ENCODE measurements at places on chromosomes 5 and 9.
A peak's percentile ranks its signal among the peaks of the same experiment; 100 is the strongest.

DNA sequence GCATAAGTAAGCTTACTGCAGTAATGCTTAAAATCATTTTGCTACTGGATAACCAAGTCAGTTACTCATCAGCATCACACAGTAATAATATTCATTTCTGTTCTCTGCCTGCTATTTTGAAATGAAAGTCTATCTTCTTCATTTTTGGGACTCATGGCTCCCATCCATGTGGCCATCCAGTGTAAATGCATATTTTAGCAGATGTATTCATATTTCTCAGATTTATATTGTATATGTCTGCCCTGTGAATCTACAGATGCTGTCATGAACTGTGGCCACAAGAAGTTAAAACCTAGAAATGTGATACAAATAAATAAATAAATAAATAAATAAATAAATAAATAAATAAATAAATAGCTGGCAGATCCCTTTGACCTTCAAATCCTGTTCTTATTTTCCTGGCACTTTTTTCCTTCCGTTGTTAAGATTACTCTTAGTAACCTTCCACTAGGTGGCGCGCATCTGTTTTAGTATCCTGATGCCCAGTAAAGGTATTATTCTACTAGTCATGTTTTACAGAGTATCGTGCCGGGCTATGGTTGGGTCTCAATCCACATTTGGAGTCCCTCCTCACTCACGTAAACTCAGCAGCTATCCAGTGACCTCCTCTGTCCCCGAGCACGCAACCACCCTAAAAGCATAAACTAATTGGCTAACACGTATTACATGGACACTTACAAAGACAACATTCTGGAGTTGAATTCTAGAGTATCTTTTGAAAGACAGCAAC is 79.2 kb upstream of the IL7R start:
- peak; percentile 89 for DNase-seq

- no peak for DNase-seq
Measured at GRCh38 chr5:2756211-2757152, 5.0 kb upstream of the IRX2 start.

GRCh38 chr9:86602715-86603114 is 248.5 kb upstream of the TUT7 start:
- DNase-seq, result no peak

DNA sequence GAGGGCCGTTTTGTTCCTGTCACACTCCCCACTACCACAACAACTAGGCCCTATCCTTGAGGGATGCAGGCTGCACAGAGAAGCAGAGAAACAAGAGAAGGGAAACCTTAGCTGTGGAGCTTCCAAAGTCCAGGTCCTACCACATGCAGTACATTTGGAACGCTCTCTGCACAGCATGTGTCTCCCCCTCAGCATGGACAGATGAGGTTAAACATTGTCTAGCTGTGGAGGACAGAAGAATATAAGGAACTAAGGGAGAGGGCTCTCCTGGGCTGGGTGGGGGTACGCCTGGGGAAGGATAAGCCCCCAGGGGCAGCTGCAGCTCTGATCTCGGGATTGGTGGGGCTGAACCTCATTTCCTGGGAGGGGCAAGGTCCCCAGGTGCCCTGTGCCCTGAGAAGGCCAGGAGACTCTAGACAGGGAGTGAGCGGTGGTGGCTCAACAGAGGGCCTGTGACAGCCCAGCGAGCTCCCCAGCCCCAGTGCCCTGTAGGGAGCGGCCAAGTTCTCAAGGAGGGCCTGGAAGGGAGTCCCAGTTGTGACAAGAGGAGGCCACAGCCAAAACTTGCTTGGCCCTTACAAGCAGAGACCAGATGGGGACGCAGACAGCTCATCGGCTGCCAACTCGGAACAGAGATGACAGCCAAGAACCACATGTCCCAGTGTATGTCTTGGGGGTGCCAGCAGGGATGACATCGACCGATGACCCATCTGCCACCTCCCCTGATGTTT is 30.1 kb downstream of the TSPAN17 start:
- no peak for DNase-seq

DNA sequence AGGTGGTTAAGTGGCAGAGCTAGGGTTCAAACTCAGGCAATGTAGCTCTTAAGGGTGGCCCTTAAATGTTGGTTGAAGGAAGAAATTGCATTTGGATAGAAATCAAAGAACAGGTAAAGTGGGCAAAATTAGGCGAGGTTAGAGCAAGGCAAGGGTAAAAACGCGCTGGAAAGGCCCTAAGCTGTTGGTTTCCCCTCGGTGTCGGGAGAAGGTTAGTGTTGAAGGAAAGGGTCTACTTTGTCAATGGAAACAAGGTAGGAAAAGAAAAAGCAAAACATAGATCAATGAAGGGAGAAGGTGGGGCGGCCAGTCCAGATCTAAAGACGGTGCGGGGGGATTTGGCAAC is 431 bp downstream of the FASTKD3 start:
- no peak for DNase-seq

- no peak for DNase-seq
Measured at GRCh38 chr9:100990605-100991381, 37.7 kb upstream of the PLPPR1 start.

GRCh38 chr9:110334871-110335270 is 2.8 kb downstream of the TXNDC8 start:
- DNase-seq, result no peak

DNA sequence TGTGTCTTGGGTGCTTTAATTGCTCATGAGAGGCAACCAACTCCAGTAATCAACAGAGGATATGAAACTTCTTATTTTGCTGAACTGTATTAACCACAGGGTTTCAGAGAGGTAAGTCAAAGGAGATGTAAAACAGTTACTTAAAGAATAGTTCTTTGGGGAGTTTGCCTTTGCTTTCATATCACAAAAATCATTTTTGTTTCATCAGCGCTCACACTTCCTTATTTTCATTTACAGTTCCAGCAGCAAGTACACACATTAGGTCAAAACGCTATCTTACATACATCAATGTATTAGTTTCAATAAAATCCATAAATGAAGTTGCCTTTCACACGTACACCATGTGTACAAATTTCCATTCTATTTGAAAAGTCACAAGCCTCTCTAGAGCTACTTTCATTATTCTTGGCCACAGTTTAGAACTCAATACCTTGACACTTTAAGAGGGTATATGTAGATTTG is 50.1 kb downstream of the ST8SIA4 start:
- peak; percentile 81 for DNase-seq

Data from activated CD4-positive, alpha-beta T cell treated with anti-CD3 and anti-CD28 coated beads, Interleukin-10, Interleukin-2, amounts not matched to agents 100 ng/mL and 50 ng/mL, durations not matched to agents 16 hours and 8 hours (primary cell).